Neural progenitor cell (in vitro differentiated cells): ENCODE measurements at places on chromosomes 2 and 18.

DNA sequence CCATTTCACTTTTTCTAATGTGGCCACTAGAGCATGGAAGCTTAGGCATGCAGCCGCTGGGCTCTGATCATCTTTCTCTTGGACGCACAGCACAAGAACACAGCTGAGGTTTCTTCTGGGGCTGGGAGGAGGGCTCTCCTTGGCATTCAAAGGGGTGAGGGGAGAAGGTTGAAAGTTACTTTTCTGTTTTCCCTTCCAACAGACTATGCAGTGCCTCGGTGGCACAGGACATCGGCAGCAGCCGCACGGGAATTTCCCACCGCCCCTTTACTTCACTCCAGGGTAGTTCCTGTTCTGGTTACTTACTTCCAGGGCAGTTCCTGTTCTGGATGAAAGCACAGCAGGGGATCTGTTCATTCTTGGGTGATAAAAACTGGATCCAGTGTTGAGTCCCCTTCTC lies 18.9 kb upstream of the MAL start:
- no peak for DNase-seq

DNA sequence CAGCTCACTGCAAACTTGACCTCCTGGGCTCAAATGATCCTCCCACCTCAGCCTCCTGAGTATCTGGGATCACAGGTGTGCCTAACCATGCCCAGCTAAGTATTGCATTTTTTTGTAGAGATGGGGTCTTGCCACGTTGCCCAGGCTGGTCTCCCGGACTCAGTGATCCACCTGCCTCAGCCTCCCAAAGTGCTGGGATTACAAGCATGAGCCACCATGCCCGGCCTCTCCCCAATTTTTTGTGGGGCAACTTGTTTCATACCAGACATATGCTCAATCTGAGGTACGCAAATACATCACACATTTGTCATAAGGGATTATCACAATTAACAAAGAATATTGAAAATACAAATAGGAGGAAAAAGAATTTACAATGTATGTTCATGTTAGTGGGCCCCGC lies 27.7 kb downstream of the LGALSL start:
- DNase-seq: no peak

GRCh38 chr2:15243762-15244161 lies 317.4 kb downstream of the NBAS start:
- DNase-seq: no peak

GRCh38 chr2:10493634-10494281 lies 45.6 kb upstream of the ODC1 start:
- DNase-seq: no peak

- DNase-seq: no peak
These were observed 244.5 kb upstream of the MEX3C start for GRCh38 chr18:51442012-51442411.

- DNase-seq: no peak
These were observed 2.1 kb downstream of the GREB1 start for GRCh38 chr2:11535899-11536344.

DNA sequence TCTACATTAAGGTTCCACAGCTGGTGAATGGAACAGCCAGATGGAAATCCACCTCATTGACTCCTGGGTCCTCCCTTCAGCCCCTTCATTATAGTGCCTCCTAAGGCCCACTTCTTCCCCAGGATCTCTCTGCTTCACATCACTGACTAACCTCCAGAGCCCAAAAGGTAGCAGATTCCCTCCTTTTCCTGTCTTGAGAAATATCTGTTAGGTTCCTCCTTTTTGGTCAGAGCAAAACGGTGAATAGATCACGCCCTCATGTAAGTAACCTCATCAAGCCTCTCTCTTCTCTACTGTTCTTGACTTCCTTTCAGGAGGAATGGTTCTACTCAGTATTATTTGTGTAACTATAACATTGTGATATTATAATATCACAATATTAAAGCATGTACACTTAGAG lies 155.0 kb upstream of the SRD5A2 start:
- no peak for DNase-seq

DNA sequence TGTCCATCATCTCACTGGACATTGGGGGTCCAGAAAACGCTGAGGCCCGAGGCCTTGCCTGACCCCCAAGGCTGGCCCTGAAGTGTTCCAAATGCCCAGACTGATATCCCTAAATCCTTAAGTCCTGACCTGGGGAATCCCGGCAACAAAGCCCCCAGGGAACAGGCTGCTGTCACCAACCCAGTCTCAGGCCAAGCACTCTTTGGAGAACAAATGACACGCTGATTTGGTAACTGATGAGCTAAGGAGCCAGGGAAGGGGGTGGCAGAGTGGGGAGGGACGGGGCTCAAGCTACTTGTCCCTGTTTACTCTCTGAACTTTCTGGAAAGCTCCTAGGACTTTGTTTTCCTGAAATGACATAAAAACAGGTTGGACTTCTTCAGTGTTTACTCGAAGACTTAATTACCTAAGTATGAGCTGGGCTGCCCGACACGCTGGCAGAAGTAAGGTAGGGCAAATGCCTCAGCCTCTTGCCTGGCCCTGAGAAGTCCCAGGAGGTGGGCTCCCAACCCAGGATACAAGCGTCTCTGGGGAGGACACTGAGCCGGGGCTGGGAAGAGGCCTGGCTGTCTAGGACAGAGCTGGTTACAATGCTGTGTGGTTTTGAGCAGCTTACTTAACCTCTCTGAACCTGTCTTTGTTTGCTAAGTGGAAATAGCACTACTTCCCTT lies 105.5 kb upstream of the GLI2 start:
- no peak for DNase-seq

GRCh38 chr2:160741815-160742214 lies 248.2 kb upstream of the RBMS1 start:
- no peak for DNase-seq

DNA sequence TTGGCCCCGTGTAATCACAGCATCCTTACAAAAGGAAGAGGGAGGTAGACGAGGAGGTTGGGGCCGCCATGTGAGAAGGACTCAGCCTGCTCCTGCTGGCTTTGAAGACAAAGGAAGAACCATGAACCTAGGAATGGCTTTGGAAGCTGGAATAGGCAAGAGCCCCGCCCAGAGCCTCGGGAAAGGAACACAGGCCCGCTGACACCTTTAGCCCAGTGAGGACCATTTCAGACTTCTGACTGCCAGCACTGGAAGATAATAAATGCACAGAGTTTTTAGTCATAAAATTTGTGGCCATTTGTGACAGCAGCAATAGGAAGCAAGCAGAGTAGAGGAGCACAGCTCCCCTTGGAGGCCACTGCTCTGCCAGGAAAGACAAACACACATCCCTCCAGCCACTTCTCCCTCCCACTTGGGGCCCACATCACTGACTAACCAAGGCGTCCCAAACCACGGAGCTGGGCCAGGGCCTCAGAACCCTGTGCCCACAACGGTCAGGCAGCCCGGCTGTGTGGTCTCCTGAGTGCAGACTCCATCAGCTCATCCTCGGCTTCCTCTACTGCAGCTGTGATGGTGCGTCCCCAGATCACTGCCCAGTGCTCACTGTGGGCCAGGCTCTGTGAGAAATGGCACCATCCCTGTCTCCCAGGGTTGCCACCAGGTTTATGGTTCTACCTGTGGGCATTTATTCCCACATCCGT lies 39.7 kb downstream of the TFCP2L1 start:
- DNase-seq: no peak

DNA sequence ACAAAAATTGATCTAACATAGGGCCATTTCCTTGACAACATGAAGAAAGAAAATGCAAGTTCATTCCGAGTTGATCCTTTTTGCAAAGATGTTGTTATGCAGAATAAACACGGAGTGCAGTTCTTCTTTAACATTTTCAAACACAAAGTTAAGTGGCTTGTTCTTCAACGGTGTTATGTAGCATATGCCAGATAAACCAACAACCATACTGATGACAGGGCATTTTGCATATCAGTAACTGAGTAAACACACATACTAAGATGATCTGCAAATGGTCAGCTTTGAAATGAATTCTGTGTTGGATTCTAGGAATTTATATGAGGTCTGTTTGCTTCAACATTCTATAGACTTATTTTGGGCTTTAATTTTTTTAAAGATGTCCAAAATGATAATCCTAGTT lies 266.4 kb downstream of the GPD2 start:
- no peak for DNase-seq

DNA sequence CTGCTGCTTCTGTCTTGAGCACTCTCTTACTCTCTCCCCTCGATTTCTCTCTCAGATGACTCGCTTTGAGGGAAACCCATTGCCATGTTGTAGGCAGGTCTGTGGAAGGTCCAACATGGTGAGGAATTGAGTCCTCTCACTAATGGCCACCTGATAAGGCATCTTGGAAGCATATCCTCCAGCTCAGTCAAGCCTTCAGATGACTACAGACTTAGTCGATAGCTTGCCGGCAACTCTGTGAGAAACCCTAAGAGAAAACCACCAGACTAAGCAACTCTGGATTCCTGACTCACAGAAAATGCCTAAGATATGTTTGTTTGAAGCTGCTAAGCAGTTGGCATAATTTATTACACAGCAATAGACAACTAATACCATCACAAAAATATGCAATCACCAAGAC lies 51.2 kb downstream of the WDR75 start:
- DNase-seq: no peak

GRCh38 chr2:76667821-76668271 lies 854.3 kb downstream of the LRRTM4 start:
- no peak for DNase-seq

- no peak for DNase-seq
These were observed 141.3 kb upstream of the AGAP1 start for GRCh38 chr2:235352541-235352940.

DNA sequence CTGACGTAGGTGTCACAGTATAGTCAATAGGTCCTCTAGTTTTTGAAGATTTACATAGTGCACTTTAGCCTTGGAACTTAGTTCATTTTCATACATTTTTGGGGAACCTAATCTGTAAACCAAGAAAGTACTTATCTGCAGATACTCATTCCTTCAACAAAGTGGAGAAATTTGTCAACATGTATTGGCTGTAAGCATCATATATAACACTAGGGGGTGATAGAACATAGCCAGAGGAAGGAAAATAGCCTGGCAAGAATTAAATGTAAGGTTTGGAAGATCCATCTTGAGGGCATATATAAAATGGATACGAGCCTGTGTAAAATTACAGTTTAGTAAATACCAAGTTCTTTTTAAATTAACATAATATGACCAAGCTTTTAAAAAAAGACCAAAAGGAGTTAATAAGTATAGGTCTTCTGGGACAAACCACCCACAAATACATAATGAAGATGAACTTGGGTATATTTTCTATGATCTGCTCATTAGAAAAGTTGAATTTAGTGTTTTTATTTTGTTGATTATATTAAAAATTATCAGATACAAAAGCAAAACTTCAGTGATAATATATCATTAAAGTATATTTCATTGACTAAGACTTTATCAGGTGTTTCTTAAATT lies 18.2 kb downstream of the RPL37A start:
- DNase-seq: peak; percentile 44

- peak; percentile 42 for DNase-seq
These were observed 9.5 kb upstream of the PROC start for GRCh38 chr2:127408807-127409099.

GRCh38 chr2:231132129-231132528 lies 7.3 kb upstream of the HTR2B start:
- no peak for DNase-seq

GRCh38 chr18:26709897-26710296 lies 155.6 kb downstream of the AQP4 start:
- DNase-seq: no peak

DNA sequence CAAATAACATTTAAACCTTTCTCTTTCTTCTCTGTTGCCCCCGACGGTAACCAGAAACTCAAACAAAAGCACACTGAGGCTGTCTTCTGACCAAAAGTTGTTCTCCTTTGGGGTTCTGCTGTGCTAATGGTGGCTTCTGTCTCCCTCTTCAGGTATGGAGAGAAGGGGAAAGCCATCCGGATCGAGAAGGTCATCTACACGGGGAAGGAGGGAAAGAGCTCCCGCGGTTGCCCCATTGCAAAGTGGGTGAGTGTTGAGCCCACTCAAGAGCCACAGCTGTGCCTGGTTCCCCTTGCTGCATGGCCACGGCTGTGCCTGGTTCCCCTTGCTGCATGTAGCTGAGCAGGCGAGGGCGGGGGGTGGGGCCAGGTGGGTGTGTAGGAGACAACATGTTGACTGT lies 67.4 kb downstream of the BOLA3 start:
- no peak for DNase-seq

DNA sequence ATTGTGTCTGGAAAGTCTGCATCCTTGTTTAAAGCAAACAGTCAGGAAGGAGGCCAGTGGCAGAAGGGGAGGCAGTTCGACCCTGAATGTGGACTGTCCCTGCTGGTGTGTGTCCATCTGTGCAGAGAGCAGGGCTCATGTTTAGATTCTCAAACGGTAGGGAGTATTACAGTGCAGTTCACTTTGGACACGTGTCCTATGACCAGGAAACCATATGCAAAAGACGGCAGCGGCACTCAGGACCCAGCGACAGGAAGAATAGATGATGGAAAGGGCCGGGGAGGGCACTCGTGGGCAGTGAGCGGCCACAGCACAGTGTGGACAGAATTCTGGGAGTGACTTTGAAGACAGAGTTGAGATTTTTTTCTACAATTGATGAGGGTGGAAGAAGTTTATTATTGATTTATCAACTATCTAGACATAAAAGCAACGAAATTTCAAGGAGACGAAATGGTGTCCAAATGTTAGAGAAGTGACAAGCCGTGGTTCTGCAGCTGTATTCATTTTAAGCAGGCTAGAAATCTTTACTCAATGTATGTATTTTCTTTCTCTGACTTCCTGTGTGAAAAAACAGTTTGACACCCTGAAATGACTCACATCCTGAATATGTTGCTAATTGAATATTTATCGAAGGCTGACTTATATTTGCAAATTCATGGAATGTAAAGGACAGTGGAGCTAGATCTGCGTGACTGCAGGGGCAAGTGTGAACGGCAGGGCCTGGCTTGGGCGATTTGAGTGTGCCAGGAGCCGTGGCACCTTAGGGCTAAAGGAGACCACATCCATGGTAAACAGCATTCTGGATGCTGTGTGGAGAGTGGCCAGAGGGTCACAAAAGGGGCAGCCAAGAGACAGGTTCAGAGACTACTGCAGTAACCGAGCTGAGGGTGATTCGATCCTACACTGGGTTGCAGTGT lies 214.2 kb downstream of the PTGR3 start:
- DNase-seq: no peak

GRCh38 chr18:59372975-59373374 lies 13.9 kb upstream of the LMAN1 start:
- peak; percentile 34 for DNase-seq

GRCh38 chr2:157875641-157876065 lies 477 bp downstream of the ACVR1 start:
- peak; percentile 83 for DNase-seq

DNA sequence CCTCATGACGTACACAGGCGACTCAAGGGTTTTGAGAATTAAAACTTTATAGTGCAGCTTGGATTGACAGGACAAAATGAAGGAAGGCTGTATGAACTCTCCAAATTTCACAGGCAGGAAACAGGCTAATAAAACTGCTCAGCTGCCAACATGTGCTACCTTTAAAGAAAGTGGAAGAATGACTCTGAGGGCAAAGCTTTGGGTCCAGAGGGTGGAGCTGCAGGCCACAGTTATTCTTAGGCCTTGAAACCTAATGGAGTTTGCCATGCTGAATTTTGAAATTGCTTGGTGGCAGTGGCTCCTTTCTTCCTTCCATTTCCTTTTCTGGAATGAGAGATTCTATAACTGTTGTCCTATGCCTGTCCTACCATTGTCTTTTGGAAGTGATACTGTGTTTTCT lies 34.8 kb downstream of the HAT1 start:
- peak; percentile 9 for DNase-seq
